Fibroblast of mammary gland (primary cell): ENCODE measurements at places on chromosomes 5 and 9.
A peak's percentile ranks its signal among the peaks of the same experiment; 100 is the strongest.

- no peak for DNase-seq
These were observed 22.9 kb upstream of the CFAP95 start for GRCh38 chr9:69797675-69798074.

- DNase-seq: no peak
These were observed 25.8 kb upstream of the IFNA14 start for GRCh38 chr9:21265421-21266189.

DNA sequence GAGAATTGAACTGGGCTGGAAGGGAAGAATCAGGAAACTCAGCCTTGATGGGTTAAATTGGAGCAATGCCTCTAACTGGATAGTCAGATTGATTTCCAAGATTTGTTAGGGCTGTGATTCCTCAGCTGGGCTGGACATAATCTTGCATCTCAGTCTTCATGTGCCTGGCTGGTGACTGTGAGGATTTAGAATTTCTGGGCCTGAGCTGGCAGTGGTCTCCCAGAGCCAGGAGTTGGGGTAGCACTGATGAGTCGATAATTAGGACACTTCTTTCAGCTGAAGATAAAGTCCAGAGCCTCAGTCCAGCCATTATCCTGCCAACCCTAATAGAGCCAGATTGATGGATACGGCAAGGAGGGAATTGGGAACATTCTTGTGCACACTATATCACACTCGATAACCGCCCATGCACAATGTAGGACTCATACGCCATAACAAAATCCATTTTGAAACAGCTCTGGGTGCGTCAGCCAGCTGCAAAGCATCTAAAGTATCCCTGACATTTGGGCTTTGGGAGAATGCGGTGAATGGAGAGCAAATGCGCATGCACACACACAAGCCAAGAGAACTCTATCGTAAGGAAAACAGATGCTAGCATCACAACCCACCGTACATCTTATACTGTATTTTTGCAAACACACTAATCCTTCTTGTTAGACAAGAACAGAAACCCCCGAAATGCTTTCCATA lies 405.1 kb upstream of the KLF4 start:
- DNase-seq: peak; percentile 54

DNA sequence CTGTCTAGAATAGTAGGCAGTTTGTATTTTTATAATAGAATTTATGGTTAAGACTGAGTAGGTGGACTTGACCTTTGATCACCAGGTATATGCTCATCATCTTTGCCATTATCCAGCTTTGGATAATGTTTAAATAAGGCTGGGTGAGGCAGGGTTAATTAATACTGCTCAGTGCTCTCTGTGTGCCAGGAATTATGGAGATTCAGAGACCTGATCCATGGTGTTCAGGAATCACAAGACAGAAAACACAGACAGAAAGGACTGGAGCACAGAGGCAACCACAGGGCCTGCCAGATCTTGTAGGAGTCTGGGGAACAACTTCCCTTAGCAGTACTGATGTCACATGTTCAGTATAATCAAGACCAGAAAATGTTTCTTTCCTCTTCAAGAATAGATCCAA lies 186.3 kb upstream of the ADCY2 start:
- no peak for DNase-seq

GRCh38 chr9:21696411-21696871 lies 106.0 kb upstream of the MTAP start:
- no peak for DNase-seq

DNA sequence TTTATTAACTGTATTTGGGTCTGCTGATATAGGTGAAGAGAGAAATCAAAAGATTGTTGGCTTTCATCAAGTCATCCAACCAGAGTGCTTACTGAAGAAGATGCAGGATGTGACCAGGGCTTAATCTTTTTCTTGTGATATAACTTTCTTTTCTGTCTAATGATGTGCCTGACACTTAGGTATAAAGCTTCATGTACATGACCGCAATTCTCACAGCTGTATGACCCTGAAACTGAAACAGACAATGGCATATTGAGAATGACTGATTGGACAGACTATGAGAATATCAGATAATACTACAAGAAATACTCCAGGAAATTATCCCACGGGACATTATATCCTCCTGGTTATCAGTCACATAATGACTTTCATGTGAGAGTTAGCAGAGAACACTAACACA lies 32.5 kb upstream of the FAM174A start:
- no peak for DNase-seq

- no peak for DNase-seq
These were observed 2.0 kb upstream of the HAUS6 start for GRCh38 chr9:19104515-19105282.

DNA sequence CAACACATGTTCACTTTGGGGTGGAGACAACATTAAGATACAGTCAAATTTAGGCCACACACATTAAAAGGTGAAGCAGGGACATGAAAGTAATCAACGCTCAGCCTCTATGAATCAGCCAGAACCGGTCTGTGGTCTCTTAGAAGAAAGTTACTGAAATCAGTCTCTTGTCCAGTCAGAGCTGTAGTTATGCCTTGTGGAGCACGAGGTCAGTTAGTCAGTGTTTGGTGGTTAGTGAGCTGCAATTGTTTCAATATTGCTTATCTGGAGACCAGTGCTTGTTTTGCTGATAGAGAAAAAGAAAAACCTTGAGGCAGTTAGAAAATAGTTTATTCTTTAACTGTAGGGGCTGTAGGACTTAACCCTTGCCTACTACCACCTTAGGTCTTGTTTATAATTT lies 157.8 kb upstream of the RASEF start:
- peak; percentile 67 for DNase-seq

- DNase-seq: no peak
These were observed 31.7 kb upstream of the CEP72 start for GRCh38 chr5:580436-580835.
